ENCODE measurements at places on chromosomes 2 and 18.

DNA sequence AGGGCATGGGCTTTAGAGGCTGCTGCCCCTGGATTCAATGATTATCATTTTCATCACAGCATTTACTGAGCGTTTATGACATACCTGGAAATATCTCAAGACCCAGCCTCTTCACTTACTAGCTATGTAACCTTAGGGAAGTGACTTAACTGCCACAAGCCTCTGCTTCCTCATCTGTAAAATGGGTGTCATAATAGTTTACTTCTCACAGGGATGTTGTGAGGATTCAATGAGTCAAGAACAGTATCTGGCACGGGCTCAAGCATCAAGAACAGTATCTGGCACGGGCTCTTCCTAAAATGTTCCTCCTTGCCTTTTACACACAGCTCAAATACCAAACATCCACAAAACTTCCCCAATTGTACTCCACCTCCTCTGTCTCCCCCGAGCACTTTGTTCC lies 31.4 kb downstream of the LGALSL start:
- no peak for DNase-seq

- peak; percentile 3 for DNase-seq
Measured at GRCh38 chr2:61733563-61733962, 120.3 kb downstream of the FAM161A start.

DNA sequence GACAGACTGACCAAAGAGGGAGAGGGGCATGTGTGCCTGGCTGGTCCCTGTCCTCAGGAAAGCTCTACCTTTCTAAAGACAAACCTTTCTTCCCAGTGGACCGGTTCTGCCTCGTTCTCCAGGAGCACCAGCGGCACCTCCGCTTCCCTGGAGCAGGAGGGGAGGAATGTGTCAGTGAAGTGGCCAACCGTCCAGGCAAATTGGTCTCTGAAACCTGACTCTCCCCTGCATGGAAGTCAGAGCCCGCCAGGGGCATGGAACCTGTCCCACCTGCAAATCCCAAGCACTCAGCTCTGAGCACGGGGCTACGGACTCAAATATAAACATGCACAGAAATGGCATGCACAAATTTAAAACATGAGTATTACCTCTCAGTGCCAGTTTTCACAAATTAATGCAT lies 62.9 kb downstream of the COL6A3 start:
- DNase-seq: no peak

GRCh38 chr2:63842149-63843061 lies 709 bp downstream of the UGP2 start:
- peak; percentile 69 for DNase-seq

GRCh38 chr2:32168513-32168912 lies 2.8 kb downstream of the SLC30A6 start:
- no peak for DNase-seq

DNA sequence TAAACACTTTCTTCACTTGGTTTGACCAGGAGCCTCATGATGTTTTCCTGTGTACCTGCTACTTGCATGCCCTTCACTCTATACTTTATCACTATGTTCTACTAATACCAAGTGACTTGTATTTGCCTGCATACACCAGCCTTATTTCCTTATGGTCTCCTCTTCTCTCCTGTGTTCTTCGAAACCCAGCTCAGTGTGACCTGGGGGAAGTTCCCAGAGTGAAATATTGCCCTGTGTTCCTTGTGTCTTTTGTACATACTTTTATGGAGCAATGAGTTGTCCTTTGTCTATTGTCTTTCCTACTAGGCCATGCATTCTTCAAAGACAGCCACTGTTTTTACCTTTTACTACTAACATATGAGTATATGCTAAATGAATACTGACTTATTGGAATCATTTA lies 567 bp downstream of the NT5C1B start:
- DNase-seq: no peak

DNA sequence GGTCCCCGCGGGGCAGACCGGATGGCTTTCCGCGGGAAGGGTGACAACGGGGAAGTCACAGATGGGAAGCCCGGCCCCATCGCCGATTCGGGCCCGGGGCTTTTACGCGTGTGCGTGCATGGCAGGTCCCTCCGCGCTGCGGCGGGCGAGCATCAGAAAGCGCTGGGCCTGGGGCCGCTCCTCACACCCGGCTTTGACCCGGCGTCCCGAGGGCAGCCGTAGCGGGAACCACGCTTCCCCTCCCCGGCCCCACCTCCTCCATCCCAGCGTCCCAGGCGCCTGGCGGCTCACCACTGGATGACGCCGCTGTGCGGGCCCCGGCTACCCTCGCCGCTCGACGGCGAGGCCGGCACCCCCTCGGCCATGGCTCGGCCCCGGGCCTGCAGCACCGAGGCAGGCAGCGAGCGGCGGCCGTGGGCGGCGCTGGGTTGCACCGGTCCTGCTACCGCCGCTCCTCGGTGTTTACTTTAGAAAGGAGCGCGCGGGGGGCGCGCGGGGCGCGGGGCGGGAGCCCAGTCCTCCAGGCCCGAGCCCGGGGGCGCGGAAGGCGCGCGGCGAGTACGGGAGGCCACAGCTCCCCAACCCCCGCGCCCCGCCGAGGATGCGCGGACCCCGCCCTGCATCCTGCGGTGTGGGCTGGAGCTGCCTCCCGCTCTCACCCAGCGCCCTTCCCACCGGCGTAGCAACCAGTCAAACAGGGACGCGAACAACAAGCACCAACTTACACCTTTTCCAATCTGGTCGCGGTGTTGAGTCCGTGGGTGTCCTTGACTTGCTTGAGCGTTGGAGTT lies 806 bp downstream of the RFX8 start:
- DNase-seq: peak; percentile 65

GRCh38 chr2:64708829-64709228 lies 55.1 kb upstream of the SERTAD2 start:
- no peak for DNase-seq

GRCh38 chr2:104944495-104944894 lies 90.6 kb downstream of the POU3F3 start:
- peak; percentile 8 for DNase-seq

DNA sequence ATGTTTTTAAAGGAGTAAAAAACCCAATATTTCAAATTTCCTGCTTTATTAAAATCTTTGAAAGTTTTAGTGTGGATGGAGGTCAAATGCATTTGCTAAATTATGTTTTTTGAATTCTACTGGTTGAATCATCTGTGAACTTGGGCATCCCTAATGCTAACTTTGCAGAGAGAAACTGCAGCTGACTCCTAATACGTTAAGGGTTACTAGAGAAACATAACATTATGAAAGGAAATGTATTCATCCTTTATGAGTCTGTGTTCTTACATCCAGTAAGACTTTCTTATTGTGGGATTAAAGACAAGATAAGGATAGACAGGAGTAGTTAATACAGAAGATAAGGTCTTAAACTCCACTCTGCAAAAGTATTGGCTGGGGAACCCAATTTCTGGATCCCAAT lies 140.6 kb downstream of the FAM124B start:
- DNase-seq: peak; percentile 32

GRCh38 chr2:23615216-23616020 lies 230.4 kb downstream of the KLHL29 start:
- no peak for DNase-seq

DNA sequence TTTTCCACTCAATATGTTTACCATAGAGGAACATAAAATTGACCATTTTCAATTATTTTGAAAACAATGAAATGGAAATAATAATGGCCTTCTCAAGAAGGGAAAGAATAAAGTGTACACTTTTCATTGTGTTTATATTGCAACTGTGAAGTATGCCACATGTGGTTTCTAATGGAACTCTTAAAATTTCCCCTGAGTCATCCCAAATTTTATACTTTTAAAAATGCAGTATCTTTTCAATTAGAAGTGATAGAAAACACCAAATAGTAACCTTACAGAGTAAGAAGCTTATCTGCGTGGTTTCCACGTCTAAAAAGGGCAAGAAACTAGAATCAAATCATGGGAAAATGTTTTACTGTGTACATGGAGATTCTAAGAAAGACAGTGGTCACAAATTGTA lies 70.0 kb downstream of the SCG2 start:
- DNase-seq: peak; percentile 39

- DNase-seq: no peak
Measured at GRCh38 chr18:62037012-62037742, 144.4 kb upstream of the RNF152 start.

DNA sequence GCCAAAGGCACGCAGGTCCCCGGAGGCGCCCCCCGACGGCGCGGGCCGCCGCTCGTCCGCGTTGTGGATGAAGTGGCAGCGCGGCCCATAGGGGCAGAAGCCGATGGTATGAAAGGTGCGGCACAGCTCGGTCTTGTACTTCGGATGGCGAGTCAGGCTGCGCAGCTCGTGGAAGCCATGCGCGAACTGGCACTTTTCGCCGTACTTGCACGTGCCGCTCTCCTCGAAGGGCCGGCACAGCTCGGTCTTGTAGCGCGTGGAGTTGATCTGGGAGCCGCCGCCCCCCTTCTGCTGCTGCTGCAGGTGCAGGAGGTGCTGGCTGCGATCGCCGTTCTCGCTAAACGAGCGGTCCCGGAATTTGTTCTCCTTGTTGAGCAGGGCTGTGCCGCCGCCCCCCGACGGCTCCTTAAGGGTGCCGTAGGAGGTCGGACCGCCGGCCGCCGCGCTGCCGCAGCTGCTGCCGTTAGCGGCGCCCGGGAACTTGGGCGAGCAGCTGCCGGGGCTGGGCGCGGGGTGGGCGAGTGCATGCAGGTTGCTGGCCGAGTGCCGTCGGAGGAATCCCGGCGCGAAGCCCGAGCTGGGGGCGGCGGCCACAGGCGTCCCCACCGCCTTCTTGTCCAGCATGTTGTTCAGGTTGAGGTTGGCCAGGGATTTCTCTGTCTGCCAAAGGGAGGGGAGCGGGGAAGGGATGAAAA lies 1.2 kb downstream of the ZFP36L2 start:
- peak; percentile 59 for DNase-seq

DNA sequence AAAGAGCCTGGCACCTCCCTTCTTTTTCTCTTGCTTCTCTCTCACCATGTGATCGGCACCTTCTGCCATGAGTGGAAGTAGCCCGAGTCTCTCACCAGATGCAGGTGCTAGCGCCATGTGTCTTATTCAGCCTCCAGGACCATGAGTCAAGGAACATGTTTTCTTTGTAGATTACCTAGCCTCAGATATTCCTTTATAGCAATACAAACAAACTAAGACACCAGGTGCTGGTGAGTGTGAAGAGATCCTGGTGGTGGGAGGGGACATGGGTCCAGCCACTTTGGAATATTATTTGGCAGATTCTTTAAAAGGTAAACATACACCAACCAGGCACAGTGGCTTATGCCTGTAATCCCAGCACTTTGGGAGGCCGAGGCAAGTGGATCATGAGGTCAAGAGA lies 5.9 kb upstream of the USP40 start:
- no peak for DNase-seq

- no peak for DNase-seq
Measured at GRCh38 chr18:79870301-79871025, 72.7 kb downstream of the KCNG2 start.

- DNase-seq: peak; percentile 91
Measured at GRCh38 chr2:220198896-220199295, 571.5 kb downstream of the SLC4A3 start.

DNA sequence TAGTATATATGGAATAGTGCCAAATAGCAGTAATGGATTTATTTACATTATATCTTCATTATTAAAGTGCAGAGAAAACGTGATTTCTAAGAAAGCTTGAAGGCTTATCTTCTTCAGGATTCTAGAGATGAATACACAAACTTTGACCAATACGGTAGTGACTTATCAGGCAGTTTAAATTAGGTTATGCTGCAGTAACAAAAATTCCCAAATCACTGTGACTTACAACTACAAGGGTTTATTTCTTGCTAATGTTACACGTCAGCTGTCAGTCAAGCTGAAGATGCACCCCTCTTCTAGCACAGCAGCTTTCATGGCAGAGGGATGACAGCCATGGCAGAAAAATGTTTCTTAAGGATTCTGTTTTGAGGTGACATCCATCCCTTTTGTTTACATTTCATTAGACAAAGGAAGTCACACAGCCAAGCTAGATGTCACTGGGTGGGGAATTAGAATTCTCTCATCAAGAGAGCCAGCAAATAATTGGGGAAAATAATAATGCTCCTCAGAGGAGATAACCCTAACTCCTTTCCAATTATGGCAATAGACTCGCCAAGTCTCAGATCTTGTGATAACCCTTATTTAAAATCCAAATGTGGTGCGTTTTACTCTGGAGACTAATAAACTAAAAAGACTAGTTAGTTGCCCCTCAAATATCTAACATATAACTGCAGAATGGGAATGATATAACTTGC lies 268.3 kb upstream of the CYP26B1 start:
- DNase-seq: no peak

DNA sequence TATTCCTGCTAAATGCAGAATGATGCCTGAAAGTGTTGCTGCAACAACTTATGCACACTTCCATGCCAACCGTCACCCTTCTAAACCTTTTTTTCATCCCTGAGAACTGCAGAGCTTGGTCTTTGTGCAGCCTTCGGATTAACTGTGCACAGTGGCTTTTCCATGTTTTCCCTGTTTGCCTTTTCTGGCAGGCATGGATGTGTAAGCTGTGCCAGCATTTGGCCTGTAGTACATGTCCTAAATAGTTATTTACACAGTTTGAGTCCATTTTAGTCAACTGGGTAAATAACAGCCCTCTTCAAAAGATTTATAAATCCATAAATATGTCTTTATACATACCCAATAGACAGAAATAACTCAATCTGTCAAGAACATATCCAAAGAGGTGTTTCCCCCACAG lies 31.5 kb downstream of the MEIS1 start:
- no peak for DNase-seq

- DNase-seq: peak; percentile 27
Measured at GRCh38 chr2:223300326-223300725, 248.3 kb downstream of the KCNE4 start.

- DNase-seq: no peak
Measured at GRCh38 chr2:110983133-110983532, 137.6 kb upstream of the BCL2L11 start.

GRCh38 chr2:7598402-7598801 lies 681.2 kb downstream of the RNF144A start:
- no peak for DNase-seq

- no peak for DNase-seq
Measured at GRCh38 chr2:196365923-196366322, 194.5 kb upstream of the STK17B start.

GRCh38 chr2:143824791-143825190 lies 695.1 kb downstream of the ZEB2 start:
- DNase-seq: no peak

DNA sequence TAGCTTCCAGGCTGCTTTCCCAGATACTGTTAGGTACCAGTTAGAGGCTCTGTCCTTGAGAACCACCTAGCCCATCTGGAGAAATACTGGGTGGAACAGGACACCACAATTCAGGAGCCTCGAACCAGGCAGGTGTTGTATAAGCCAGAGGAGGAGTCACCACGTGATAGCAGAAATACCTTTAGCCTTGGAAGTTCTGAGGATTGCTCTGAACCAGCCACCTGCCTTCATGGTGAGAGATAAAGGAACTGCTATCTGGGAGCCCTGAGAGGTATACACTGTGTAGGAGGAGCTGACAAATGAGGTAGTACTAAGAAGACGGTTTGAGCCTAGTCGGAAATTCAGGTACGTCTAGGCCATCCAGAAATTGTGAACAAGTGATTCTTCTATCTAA lies 7.6 kb upstream of the GPBAR1 start:
- DNase-seq: no peak

- peak; percentile 58 for DNase-seq
Measured at GRCh38 chr2:180761224-180761623, 219.2 kb upstream of the UBE2E3 start.

- DNase-seq: no peak
Measured at GRCh38 chr2:129880971-129881370, 98.5 kb upstream of the RAB6C start.
